Jurkat, Clone E6-1 (cell line): ENCODE measurements at places on chromosomes 16 and 17.

GRCh38 chr17:79923974-79924638, 84.9 kb upstream of the CBX4 start:
- peak; percentile 17 for DNase-seq

DNA sequence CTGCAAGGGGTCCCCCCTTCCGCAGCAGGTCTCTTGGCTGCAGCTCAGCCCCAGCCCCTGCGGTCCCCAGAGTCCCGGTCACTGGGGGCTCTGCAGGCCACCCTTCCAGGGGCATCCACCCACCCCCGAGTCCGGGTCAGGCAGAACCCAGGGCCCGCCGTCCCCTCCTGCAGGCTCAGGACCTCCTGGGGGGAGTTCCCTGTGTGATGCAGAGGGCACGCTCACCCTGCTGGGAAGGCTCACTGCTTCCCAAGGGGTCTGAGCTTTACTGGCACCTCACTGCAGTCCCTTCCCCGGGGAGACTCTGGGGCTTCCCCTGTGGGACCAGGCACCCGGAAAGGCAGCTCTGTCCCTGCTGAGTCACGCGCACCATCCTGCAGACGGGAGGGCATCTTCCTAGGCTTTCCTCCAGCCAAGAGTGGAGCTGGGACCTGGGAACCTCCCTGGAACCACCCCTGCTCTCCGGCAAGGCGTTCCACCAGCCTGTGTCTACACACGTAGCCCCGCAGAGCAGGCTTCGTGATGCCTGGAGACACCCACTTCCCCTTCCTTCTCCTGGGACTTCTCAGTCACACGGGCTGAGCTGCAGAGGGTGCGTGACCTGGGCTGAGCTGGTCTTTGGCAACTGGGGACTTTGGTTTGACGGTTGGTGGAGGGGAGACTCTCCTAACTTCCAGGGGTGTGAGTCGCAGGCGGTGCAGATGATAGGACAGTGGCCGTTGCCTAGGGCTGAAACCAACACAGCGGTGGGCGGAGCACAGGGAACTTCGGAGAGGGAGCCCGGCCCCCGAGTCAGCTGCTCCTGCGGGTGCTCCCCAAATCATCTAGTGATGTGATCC, 23.4 kb downstream of the SLC25A10 start:
- DNase-seq, result no peak

GRCh38 chr16:80273635-80274538, 266.9 kb upstream of the DYNLRB2 start:
- DNase-seq, result no peak

DNA sequence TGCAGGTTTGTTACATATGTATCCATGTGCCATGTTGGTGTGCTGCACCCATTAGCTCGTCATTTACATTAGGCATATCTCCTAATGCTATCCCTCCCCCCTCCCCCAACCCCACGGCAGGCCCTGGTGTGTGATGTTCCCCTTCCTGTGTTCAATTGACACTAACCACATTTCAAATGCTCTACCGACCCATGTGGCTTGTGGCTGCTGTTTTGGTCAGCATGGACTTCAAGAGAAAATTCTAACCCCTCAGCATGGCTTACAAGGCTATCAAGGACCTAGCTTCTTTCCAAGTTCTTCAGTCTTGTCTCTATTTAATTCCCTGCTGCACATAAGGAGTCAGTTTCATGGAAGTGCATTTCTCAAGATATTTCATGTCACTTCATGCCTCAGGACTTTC, 52.9 kb downstream of the MMD start:
- DNase-seq, result no peak

DNA sequence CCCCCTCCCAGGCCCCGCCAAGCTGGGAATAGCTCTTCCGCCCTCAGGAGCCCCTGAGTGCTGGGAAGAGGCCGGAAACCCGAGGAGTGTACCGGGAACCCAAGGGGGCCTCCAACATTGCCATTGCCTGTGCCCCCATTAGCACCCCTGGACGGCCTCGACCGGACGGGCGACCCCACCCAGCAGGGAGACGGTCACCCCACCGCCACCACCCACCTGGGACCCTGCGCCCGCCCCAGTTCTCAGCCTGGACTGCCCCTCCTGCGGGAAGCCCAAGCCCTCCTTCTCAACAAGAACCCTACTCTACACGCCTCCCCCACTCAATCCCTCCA, 2.0 kb downstream of the CARHSP1 start:
- DNase-seq, result no peak

DNA sequence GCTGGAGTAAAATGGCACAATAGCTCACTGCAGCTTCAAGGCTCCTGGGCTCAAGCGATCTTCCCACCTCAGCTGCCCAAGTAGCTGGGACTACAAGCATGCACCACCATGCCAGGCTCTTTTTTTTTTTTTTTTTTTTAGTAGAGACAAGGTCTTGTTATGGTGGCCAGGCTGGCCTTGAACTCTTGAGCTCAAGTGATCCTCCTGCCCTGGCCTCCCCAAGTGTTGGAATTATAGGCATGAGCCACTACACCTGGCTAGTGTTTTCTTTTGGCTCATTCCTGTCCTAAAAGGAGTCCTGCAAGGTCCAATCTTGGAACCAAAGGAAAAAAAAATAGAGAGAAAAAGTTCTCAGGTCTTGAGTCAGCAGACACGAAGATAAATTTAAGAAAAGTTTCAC, 30.8 kb downstream of the PKD1L3 start:
- no peak for DNase-seq
